ENCODE measurements at places on chromosomes 4 and X.
A peak's percentile ranks its signal among the peaks of the same experiment; 100 is the strongest.

DNA sequence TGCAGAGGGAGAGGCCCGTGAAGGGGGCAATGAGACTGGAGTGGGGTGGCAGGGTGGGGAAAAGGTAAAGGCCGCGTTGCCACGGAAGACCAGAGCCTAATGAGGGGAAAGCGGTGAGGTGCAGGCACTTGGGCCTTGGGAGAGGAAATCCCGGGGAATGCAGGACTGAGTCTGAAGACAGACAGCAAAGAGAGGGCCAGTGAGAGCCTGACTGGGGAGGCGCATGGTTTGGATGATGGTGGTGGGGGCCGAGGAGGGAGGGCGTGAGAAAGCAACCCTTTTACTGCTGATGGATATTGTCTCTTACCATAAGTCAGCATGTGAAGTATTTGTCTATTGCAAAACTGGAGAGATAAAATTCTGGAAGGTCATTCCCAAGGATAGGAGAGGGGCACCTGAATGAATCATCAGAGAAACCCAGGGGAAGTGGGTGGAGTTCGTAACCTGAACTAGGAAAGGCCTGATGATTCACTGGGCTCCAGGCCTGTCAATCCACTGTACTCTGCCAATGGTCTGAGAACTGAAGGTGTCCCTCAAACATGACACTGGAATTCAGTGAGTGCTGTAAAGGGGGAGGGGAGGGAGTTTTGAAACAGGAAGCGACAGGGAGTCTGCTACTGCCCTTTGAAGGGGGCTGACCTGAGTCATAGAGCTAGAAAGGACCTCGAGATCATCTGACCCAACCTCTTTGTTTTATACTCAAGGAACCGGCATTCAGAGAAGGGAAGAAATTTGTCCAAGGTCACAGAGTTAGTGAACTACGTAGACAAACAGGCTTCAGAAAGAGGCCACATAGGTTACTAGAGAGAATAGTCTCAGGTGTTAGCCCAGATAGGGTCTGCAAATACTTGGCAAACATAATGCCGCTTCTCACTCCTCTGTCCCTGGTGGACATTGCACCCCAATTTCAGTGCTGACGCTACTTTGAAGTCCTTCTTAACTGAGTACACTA is 52.2 kb downstream of the NALF2 start:
- no peak for DNase-seq

DNA sequence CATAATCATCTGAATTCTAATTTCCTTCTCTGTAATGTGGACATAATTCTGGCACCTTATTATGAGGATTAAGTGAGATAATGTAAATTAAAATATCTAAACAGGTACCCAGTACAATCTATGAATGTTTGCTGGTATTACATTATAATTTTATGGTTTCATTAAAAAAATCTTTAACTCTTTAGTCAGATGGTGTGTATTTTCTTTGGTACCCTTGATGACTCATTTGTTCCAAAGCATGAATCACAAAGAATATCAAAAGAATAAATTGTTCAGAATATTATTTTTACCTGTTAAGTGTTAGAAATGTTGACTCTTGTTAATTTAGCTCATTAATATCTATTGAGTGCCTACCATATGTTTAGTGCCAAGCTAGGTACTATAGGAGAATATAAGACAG is 74.3 kb downstream of the SNX25 start:
- DNase-seq = no peak

GRCh38 chr4:55087009-55087912 is 38.1 kb downstream of the KDR start:
- no peak for DNase-seq

GRCh38 chr4:127975121-127975770 is 10.0 kb downstream of the ABHD18 start:
- no peak for DNase-seq

DNA sequence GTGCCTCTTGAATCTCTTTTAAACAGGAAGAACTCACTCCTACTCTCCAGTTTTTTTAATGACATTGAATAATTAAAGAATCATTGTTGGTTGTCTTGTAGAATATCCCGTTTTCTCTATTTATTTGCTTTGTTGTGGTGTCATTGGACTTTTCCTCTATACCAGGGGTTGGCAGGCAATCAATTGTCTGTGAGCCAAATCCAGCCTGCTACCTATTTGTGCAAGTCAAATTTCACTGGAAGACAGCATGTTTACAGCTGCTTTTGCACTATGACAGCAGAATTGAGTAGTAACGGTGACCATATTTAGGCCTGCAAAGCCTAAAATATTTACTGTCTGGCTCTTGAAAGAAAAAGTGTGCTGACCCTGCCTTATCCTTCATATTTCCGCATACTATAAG is 34.8 kb downstream of the POLA1 start:
- no peak for DNase-seq

DNA sequence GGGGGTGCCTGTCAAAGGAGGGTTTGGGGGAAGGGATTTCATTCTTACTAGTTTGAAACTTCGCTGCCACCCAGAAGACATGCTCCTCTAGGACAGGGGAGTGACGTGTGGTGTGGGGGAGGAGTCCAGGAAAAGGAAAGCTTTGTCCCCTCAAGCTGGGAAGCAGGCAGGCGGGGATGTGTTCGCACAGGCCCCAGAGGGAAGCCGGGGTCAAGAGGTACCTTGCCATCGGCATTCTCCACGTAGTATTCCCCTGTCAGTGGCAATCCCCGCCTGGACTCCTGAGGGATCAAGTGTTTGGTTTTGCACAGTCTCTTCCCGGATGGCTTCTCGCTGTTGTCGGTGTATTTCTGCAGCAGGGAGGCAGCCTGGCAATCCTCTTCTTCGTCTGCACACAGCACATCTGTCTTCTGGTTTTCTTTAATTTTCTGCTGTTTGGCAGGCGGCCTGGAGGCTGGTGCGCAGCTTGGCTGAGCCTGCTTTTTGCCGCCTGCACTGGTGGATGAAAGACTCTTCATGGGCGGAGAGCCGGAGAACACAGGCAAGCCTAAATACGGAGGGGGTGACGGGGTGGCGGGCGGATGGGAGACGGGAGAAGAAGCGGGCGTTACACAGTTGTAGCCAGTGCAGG is 35.1 kb downstream of the BCOR start:
- DNase-seq = no peak

GRCh38 chr4:81850701-81851100 is 379.0 kb upstream of the RASGEF1B start:
- DNase-seq = peak; percentile 47

GRCh38 chr4:95212692-95213091 is 336.1 kb downstream of the UNC5C start:
- no peak for DNase-seq
